ENCODE measurements at places on chromosomes 2 and 18.

DNA sequence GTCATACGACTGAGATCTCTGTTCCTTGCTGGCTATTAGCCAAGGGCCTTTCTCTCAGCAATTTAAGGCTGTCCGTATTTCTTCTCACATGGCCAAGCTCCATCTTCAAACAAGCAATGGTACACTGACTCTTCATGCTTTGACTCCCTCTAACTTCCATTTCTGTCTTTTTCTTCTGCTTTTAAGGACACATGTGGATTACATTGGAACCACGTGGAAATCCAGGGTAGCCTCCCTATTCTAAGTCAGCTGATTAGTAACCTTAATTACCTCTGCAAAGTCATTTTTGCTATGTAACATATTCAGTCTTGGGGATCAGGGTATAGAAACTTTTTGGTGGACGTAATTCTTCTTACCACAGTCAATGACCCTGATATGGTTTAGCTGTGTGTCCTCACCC is 41.5 kb upstream of the ZNF396 start:
- DNase-seq: no peak

GRCh38 chr2:179664972-179665812 is 196.2 kb downstream of the ZNF385B start:
- no peak for DNase-seq

GRCh38 chr2:147553775-147554271 is 291.0 kb upstream of the ACVR2A start:
- no peak for DNase-seq

- no peak for DNase-seq
Observed at GRCh38 chr18:13317801-13318200, 99.2 kb downstream of the LDLRAD4 start.

- no peak for DNase-seq
Observed at GRCh38 chr2:38125842-38126241, 49.9 kb upstream of the CYP1B1 start.

DNA sequence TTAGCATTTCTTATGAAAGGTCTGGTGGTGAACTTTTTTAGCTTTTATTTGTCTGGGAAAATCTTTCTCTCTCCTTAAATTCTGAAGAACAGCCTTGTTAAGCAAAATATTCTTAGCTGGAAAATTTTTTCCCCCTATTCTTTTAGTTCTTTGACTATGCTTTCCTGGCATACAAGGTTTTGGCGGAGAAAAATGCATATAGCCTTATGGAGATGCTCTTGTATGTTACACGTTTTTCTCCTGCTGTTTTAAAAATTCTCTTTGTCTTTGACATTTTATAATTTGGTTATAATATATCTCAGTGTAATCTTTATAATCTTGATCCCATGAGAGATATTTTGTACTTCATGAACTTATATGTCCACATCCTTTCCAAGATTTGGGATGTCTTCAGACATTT is 1190.4 kb upstream of the ZEB2 start:
- no peak for DNase-seq

GRCh38 chr18:60075477-60075876 is 175.7 kb downstream of the PMAIP1 start:
- DNase-seq: no peak

DNA sequence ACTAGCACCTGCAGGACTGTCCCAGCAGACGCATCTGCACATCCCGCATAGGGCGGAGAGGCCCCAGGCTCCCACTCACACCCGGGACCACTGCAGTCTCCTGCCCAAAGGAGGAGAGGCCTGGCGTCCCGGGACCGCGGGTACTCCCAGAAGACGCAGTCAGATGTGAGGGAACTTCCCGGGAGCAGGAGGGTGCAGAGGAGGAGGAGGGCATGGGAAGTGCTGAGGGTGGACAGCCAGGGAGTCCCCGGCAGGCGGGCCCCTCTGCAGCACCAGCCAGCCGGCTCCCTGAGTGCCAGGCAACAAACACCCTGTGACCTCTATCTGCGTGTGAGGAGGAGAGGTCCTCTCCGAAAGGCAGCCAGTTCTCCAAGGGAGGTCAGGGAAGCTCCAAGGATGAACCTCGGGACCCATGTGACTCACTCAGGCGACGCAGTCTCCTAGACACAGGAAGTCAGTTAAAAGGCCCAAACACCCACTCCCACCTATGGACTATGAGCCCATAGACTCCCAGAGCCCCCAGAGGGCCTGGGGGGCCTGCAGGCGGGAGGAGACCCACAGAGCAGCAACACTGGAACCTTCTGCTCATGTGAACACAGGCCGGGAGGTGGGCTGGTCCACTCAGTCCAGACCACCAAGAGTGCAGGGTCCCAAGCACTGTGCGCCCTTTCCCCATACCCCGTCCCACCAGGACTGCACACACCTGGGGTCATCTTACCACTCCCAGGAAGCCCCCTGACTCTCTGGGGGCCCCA is 4.2 kb downstream of the PXDN start:
- no peak for DNase-seq

DNA sequence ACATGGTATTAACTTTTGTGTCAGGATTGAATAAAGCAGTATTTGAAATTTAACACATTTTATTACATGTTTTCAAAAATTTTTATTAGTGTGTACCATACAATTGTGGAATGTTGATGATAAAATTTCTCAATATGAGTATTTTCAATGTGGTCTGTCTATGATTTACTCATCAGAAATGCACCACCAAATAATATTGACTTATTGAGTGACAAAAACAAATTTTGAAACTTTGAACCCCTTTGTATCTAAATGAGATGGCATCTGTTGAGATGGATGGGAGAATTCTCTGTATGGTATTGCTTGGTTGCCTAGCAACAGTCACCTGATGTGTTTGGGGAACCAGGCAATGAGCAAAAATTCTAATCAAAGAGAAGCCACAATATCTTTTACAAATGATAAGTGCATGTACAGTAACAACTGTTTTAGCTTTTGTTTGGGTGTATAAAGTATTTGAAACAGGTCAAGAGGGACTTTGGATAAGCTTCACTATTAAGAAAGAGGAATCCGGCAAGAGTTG is 400.1 kb downstream of the CCDC85A start:
- DNase-seq: no peak

- DNase-seq: no peak
Observed at GRCh38 chr2:887639-888038, 63.0 kb upstream of the SNTG2 start.

DNA sequence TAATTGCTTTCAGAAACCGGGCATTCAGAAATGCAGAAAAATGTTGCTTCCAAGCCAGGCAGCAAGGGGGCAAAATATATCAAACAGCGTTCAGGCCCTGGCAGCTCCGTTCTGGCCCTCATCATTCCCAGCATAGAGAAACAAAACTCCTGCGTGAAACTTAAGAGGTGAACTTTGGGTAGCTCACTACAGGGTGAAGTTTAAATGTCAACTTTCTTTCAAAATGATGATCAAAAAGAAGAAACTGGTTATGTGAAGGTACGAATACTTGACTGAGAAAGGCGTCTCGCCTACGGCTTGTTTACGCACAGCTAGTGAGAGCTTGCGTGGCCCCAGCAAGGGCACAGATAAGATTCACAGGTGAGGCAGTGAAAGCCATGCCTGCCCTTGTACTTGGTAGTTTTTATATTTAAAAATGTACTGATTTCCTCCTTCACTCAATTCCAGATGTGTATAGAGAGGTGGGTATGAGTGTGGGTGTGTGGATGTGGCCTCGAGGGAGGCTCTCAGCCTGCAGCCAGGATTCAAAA is 127.5 kb downstream of the NFATC1 start:
- no peak for DNase-seq

DNA sequence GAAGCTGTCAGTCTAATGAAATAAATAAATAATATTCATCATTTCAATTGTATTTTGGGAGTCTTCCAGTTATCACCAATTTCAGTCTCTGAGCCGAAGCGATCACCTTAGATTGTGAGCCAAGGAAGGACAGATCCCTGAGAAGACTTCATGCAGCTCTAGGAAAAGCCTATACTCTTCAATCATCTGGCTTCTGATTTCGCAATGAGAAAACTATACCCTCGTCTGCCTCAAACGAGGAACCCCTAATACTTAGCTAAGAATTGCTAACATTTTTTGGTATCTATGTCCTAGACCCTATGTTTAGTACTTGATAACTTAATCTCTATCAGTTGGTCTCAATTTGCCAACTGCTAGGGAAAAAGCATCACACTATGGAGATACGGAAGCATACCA is 4.5 kb upstream of the TTC27 start:
- DNase-seq: no peak

- DNase-seq: no peak
Observed at GRCh38 chr2:170155022-170155722, 22.8 kb upstream of the MYO3B start.

DNA sequence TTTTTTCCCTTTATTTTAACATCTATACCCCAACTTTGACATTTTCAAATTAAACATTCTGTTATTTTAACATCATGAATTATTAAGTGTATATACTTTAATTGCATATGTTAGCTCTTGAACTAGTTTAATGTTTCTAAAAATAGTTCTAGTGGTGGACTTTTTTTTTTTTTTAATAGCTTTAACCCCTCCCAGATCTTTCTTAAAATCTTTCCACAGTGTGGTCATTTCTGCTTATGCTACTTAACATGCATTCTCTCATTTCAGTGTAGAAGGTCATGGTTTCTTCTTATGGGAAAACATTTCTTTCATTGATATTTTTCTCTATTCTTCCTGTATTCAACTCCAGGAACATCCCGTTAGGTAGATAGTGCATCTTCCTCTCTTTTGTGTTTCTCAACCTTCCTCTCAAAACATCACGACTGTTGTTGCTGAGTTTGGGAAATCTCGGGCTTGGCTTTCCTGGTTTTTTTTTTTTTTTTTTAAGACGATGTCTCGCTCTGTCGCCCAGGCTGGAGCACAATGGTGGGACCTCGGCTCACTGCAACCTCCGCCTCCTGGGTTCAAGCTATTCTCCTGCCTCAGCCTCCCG is 849 bp upstream of the TMEM18 start:
- DNase-seq: no peak

DNA sequence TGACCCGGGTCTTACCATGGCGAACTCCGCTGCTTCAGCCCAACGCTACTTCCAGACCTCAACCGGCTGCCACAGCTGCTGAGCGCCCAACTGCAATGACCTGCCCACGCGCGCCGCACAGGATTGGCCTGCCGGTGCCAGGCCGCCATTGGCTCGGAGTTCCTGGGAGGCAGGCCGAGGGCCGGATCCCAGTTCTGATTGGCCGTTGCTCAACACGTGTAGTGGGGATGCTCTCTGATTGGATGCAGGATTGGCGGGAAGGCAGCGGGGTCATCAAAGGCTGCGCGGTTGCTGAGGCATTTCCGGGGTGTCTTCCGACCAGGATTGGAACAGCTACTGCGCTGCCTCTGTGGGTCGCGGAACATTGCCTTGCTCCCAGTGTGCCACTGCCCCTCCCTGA is at the start of gene TUBA3E:
Gene TUBA3E, minus strand, starts transcription at position 97 of the 400 bp plus-strand sequence. Its CDS starts 79 bp downstream, at position 18.
- DNase-seq: no peak

DNA sequence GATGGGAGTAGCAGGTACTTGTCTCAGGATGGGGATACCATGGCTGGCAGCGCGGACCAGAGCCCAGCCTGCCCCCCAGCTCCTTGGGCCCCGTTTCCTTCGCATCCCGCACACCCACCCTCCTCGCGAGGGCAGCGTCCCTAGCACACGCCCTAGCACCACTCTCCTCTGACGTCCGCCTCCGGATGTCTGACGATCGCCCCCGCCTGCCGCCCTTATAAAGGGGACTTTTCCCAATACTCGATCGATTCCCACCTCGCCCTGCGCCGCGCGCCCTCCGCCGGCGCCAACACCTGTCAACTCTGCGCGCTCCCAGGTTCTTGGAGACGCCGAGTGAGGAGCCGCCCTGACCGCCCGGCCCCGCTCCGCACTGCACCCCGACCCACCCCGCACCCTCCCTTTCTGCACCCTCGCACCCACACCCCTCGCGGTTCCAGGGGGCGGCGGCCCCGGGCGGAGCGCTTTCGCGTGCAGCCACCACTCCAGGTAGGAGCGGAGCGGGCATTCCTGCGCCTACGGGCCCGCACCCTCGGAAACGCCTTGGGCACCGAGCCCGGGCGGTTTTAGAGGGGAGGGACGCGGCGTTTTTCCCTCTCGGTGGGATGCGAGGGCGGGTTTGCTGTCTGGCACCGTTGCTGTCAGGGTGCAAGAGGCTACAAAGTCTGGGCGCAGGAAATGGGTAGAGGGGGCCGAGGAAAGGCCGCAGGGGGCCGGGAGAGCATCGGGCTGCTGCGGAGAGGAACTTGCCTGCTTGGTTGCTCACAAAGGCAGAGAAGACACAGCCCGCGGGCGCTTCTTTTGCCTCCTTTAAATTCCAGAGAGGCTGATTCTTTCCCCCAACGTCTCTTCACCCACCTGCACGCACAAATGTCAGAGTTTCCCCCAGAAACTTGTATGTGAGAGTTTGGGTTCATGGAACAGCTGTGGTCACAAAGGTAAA is at the start of gene SLC5A7:
Gene SLC5A7, plus strand, starts transcription at position 247 of the 940 bp plus-strand sequence. CDS start 1,632 bp downstream, outside the sequence.
- no peak for DNase-seq

DNA sequence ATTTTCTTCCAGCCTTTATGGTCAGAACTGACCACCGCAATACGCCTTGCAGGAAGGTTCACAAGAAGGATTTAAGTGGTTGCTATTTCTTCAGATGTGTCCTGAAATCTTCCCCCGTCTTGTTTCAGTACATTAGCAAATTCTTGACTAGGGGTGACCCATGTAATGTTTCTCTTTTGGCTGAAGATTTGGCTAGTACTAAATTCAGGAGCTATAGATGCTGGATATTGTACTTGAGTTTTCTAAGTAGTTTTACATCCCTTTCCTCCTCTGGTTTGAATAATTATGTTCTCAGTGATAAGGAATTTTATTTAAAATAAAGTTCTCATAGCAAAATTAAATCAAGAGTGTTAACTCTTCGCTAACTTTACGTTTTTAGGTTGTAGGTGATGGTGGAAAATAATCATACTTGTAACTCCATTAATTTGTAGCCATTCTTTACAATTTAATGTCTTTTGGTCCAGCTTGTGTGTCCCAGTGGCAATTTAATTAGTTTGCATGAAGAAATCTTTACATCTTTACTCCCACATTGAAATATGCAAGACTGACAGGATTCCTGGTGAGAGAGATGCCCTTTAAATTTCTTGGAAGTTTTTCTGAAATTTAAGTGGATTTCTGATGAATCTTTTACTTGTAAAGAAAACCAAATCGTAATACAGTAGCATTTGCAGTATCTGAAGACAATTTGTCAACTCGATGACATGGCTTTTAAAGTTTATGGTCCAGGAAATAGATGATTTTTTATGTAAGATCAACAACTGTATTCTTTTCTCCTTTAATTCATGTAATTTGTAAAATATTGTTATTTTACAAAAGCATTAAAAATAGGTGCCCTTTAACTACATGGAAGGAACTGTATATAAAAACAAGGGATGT is 2.8 kb downstream of the PHLPP1 start:
- no peak for DNase-seq

DNA sequence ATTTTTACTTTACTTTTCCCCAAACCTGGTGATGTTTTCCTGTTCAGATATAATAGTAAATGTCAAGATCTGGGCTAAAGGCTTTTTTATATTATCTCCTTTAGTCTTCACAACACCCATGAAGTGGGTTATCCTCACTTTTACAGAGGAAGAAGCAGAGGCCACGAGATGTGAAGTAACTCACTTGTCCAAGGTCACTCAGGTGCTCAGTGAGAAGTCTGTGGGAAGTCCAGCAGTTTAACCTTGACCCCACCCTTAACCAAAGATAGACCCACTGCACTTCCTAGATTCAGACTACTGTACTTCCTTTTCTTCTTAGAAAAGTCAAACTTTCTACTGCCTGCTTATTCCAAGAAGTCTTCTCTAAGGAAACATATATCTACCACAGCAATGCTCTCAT is 56.3 kb upstream of the STAT1 start:
- DNase-seq: no peak
